ENCODE measurements at places on chromosomes 6 and 20. TPM values are rescaled to one million over a fixed set of nuclear protein-coding genes. Genes with fewer than 3 reads are reported as not detected.

DNA sequence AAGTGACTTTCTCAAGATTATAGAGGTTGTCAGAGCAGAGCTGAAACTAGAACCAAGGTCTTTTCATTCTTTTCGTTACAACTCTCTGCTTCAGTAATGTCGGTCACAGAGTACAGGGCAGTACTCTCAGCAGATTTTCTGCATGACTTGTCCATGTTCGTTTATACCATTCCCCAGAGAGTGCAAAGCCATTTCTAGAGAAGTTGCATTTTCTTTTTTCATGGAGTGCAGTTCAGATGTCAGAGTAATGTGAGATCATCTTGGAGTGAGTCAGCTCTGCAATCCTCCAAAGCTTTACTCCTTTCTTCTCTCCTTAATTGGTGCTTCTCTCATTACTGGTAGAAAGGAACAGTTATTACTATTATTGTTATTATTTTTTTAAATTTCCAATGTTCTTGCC, 115.6 kb upstream of the B3GAT2 start:
- no peak for DNase-seq

- DNase-seq: no peak
These were observed 24.9 kb downstream of the TGM2 start for GRCh38 chr20:38139977-38140753.

GRCh38 chr6:16585805-16586204, 175.5 kb downstream of the ATXN1 start:
- no peak for DNase-seq

Gene RIOK1
- total RNA-seq: 71.9 TPM

Gene DAAM2
- total RNA-seq: 1.7 TPM

GRCh38 chr6:31412506-31412905, 9.1 kb downstream of the MICA start:
- DNase-seq: no peak

DNA sequence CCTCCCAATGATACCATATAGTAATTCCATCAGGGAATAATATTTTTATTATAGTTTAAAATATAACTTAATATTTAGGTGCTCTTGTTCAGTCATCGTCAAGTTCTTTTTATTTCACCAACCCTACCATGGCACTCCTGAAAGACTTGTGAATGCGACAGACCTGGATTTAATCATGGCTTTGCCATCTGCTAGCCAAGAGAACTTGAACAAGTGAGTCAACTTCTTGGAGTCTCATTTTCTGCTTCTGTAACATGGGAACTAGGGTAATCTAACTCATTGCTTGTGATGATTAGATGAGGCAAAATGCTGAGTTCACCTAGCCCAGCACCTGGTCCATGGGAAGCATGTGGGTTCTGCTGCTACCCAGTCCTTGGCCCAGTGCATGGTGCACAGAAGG, 62.9 kb downstream of the ESR1 start:
- DNase-seq: no peak

Gene CALHM5
- 1.0 TPM for total RNA-seq

GRCh38 chr20:60362531-60362930, 404.3 kb downstream of the CDH26 start:
- no peak for DNase-seq

Gene HAO1
- total RNA-seq: not detected

All from HT1080 (cell line).